ENCODE measurements at places on chromosomes 11 and 22.
A peak's percentile ranks its signal among the peaks of the same experiment; 100 is the strongest.

- DNase-seq: no peak
Measured at GRCh38 chr11:67584881-67585873, 1.6 kb downstream of the GSTP1 start.

- DNase-seq: no peak
Measured at GRCh38 chr22:24166811-24167210, 14.5 kb upstream of the SUSD2 start.

- DNase-seq: no peak
Measured at GRCh38 chr11:91730057-91730456, 494.6 kb upstream of the FAT3 start.

- no peak for DNase-seq
Measured at GRCh38 chr11:60797846-60798630, 12.9 kb downstream of the MS4A10 start.

- DNase-seq: no peak
Measured at GRCh38 chr11:102488208-102488607, 35.6 kb upstream of the TMEM123 start.

DNA sequence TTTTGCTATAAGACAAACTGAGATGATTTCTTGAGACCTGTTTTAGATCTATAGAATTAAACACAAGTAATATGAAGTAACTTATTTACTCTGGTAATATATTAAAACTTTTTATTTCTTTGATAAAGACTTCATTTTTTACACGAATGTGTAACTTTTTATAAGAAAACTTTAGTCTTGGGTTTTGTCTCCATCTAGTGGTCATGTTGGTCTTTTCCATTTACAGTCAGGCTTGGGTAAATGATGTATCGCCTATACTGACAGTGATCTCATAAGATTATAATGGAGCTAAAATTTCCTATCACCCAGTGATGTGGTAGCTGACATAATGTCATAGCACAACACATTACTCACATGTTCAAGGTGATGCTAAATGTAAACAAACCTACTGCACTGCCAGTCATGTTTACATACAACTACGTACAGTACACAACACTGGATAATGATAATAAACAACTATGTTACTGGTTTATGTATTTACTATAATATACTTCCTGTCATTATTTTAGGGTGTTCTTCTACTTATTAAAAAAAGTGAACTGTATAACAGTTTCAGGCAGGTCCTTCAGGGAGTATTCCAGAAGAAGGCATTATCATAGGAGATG is 7.5 kb upstream of the C11orf97 start:
- no peak for DNase-seq

GRCh38 chr11:45937916-45938315 is 15.5 kb downstream of the LARGE2 start:
- no peak for DNase-seq

- no peak for DNase-seq
Measured at GRCh38 chr11:119369132-119369925, 12.2 kb downstream of the USP2 start.

GRCh38 chr22:41469218-41469851 is 418 bp downstream of the ACO2 start:
- DNase-seq: peak; percentile 25

- no peak for DNase-seq
Measured at GRCh38 chr11:115974703-115975102, 470.5 kb upstream of the CADM1 start.

GRCh38 chr11:35967042-35967441 is 23.2 kb downstream of the LDLRAD3 start:
- no peak for DNase-seq

DNA sequence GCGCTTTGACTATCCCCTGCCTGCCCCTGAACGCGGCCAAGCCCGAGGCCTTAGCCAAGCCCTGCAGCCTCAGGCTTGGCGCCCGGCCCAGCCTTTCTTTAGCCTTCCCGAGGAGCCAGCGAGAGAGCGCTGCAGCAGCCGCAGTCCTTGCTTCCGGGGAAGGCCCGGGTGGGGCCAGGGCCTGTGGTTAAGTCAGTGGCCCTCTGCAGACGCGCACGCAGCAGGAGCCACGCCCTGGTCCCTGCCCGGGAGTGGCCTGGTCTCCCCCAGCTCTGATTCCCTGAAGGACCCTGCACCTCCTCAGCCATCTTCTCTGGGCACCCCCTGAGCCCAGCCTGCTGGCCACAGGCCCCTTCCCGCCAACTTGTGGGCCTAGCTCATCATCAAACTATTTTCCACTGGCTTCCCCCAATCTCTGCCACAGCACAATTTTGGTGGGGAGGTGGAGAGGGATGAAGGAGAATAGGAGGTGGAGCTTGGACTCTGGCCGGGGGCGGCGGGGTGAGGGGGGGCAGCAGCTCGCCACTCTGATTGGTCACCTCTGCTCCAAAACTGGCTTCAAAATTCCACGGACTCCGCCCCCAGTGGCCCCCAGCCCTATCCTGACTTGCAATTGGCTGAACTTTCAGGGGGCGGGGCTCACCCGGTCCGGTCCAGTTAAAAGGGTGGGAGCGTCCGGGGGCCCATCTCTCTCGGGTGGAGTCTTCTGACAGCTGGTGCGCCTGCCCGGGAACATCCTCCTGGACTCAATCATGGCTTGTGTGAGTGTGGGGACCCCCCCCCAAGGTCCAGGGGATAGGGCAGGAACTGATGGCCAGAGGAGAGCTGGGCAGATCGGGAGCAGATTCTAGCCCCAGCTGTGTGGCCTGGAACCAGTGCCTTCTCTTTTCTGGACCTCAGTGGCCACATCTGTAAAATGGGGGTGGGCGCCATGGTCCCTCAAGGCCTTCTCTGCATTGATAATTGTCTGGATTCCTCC is at the start of gene LGALS1:
Gene LGALS1 (plus strand): TSS at position 686 of the 979 bp plus-strand sequence. CDS start 67 bp downstream, at position 753.
- DNase-seq: peak; percentile 46

GRCh38 chr22:35984183-35985175 is 44.1 kb downstream of the RBFOX2 start:
- DNase-seq: no peak

DNA sequence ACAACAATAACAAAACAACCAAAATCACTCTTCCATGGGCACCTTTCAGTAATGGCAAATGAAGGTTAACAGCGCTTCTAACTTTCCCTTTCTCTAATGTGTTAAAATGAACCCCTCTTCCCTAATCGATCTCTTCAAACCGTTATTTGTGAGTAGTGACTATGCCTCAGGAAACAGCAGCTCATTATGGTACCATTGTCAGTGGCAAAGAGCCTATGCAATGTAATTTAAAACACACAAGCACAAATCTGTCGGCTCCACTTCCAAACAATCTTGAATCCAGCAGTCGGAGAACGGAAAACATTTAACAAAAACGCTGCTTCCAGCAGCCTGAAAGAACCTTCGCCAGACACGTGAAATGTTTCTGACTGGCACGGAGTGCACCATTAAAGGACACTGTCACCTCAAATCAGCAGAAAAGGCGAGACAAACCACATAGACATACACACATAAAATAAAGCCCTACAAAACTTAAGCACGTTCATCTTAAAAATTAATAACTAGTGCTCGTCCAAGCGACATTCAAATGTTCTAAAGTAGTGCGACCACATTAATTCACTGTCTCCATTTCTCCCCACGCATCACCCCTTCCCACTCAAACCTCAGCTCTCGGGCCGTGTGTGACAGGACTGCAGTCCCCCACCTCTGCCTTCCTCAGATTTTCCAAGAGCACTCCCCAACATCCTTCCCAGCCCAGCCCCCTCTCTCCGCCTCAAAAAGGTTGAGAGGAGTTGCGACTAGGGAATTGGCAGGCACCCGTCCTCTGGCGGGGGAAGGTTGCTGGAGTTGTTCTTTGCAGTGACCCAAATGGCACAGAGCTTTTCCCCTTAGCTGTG is 748 bp downstream of the RAB30 start:
- DNase-seq: no peak

GRCh38 chr11:129724866-129725265 is 90.8 kb upstream of the TMEM45B start:
- DNase-seq: no peak
